Activated CD4-positive, alpha-beta T cell treated with anti-CD3 and anti-CD28 coated beads for 1 hour (primary cell): ENCODE measurements at places on chromosomes 3 and 15.

DNA sequence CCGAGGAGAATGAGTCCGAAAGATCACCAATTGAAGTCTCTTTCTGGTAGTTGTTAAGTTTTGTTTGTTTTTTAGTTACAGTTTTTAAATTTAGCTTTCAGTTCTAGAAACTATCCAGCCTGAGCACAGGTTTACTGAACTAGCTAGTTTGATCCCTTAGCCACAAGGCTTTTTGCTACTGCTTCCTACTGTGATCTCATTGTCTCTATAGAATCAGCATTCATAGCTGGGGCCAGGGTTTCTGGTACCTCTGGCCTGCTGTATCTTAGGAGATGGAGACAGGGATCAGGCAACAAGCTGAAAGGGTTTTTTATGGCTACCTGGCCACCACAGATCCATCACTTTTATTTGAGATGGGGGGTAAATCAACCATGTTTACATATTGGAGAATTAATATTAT lies 37.0 kb downstream of the GOLM2 start:
- no peak for DNase-seq

DNA sequence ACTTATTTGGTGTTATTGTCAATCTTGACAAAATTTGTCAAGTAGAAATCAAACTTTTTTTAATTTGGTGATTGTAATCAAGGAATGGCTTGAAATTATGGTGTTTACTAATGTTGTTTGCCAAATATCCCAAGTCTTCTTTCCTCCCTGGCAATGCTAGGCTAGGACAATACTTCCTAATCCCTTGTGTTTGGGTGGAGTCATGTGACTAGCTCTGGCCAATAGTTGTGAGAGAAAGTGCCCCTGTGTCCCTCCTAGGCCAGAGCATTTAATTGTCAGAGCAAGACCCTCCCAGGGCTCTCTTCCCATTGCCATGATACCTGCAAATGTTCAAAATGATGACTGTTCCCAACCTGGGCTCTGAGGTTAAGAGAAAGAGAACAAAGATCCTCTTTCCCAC lies 132.7 kb downstream of the ANXA2 start:
- no peak for DNase-seq

DNA sequence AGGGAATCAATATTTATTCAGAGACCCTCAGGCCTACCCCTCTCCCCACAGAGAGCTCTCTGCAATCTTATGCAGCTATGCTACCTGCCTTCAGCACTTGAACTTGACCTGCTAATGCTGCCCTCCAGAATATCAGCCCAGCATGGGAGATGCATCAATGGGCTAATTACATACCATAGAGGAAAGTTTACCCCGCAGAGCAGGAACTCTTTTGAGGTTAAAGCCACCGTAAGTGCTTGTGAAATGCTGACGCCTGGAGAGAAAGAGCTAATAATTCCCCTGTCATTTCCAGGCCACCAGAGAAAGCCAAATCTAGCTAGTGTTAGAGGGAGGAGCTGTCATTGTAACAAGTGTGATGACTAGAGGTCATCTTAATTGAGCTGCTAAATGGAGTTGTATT lies 127.5 kb downstream of the CHST2 start:
- no peak for DNase-seq

DNA sequence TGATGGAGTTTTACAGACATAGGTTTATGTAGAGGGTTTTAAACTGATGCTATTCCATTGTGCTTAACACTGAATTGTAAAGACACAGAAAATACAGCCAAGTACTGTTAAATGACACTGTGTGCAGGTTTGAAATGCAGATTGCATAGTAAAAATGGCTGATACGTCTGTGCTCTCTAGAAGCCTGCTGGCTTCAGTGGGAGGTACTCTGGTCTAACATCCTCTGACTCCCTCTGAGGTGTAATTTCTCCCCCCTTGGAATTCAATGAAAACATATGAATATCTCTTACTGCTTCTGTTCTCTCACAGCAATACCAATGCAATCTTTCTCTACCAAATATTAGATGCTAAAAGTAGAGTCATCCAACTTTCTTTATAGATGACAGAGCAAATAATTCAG lies 176.6 kb downstream of the SLC9A9 start:
- DNase-seq, result no peak

- DNase-seq, result no peak
Observed at GRCh38 chr3:111159391-111159790, 87.8 kb downstream of the NECTIN3 start.

- no peak for DNase-seq
Observed at GRCh38 chr3:146921693-146922092, 316.5 kb upstream of the PLSCR5 start.

GRCh38 chr3:65170390-65171042 lies 482.7 kb upstream of the ADAMTS9 start:
- DNase-seq, result no peak

GRCh38 chr3:31442755-31443154 lies 90.0 kb upstream of the STT3B start:
- no peak for DNase-seq

DNA sequence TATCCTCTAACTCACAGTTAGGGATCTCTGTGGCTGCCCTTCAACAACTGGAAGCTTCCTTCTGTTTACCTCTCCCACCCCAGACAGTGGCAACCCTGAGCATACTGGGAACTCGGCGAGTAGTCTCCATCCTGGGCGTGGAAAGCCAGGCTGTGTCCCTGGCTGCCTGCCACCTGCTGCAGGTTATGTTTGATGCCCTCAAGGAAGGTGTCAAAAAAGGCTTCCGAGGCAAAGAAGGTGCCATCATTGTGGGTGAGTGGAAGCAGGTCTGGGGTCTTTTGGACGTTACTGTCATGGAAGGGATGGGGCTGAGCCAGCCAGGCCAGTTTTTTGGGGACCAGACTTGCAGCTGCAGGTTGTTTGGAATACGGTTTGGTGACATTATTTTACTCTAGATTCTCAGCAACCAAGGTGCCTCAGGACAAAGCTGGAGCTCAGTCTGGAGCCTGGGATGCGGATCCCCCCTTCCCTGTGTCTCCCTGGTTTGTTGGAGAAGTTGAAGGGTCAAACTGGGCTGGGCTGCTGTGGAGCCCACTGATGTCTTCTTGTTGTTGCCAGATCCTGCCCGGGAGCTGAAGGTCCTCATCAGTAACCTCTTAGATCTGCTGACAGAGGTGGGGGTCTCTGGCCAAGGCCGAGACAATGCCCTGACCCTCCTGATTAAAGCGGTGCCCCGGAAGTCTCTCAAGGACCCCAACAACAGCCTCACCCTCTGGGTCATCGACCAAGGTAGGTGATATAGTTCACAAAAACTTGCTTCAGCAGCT lies 7.5 kb downstream of the UNC45A start:
- no peak for DNase-seq

DNA sequence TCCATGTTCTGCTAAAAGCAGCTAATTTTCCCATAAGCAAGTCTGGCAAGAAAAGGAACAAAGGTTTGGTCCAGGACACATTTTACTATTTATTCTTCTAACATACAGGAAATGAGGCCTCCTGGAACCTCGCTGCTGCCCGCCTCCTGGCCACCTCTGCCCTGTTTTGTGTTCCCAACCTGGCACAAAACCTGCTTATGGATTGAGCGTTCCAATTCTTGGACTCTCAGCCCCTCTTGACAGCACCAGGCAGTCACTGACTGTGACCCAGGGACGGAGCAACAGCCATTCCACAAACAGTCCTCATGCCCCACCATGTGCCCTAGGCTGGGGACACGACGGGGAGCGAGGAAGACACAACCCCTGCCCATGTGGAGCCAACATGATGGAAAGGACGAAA lies 11.6 kb upstream of the SSUH2 start:
- no peak for DNase-seq

- DNase-seq, result no peak
Observed at GRCh38 chr15:90691982-90692773, 25.0 kb upstream of the BLM start.

DNA sequence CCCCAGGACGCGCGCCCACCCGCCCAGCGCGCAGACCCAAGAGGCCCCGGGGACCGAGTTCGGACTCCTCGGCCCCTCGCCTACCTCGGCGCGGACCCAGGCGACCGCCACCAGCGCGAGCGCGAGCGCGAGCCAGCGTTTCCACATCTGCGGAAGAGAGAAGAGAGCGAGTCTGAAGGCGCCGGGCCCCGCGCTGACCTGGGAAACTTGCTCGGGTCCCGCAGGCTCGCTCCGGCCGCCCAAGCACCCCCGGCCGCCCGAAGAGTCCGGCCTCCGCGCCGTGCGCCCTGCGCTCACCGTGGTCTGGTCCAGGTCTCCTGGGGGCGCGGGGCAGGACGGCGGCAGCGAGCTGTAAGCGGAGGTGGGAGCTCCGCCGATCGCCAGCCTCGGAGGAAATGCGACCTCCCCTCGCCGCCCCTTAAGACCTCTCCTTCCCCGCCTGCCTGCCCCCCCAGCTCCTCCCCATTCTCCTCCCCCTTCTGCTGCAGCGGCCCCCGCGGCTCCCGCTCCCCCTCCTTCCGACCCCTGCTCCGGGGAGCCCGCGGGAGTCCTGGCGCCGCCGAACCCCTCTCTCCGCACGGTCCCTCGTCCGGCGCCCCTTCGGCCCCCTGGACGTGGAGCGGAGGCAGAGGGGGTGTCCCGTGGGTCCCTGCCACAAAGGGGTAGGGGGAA lies at the start of gene FSTL1:
FSTL1 (minus strand) TSS at position 393 of the 672 bp plus-strand sequence; CDS start at position 147, 246 bp downstream.
- DNase-seq, result no peak

GRCh38 chr15:38324939-38325647 lies 72.5 kb downstream of the SPRED1 start:
- DNase-seq, result no peak
